ENCODE measurements at places on chromosomes 2 and 18.
A peak's percentile ranks its signal among the peaks of the same experiment; 100 is the strongest.

GRCh38 chr2:53021828-53022227, 745.8 kb upstream of the CHAC2 start:
- no peak for DNase-seq

GRCh38 chr18:68623342-68623741, 91.6 kb downstream of the TMX3 start:
- peak; percentile 48 for DNase-seq

- no peak for DNase-seq
Measured at GRCh38 chr2:106664669-106665068, 177.5 kb downstream of the CD8B2 start.

DNA sequence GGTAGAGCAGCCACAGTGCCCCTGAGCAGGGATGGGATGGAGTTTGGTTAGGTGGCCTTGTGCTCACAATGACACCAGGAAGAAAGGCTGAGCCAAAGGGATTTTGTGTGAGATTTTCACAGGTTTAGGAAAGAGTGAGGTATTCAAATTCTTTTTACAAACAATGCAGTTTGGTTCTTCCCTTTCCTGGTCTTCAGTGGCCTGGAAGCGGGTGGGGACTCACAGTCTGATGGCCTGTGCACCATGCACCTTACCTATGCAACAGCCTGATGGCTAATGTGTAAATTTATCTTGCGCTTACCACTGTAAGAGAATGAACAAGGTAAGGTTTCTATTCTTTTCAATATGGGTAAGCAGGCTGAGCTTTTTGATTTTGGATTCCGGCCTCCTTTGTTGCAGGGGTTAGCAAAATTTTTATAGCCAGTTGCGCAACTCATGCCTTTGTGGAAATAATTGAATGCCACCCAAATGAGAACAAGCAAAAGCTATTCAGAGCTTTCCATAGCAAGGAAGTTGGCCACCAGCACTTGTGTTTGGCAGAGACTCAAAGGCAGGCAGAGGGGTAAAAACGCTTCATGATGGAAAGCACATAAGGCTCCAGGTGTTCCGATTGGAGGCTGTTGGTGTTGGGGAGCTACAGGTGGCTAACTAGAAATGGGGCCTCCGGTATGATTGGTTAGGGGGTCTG, 23.8 kb upstream of the IL1R2 start:
- DNase-seq, result peak; percentile 62

GRCh38 chr2:108079736-108080135, 93.4 kb downstream of the SLC5A7 start:
- DNase-seq, result no peak

- DNase-seq, result no peak
Measured at GRCh38 chr2:199163613-199164458, 293.9 kb downstream of the SATB2 start.

DNA sequence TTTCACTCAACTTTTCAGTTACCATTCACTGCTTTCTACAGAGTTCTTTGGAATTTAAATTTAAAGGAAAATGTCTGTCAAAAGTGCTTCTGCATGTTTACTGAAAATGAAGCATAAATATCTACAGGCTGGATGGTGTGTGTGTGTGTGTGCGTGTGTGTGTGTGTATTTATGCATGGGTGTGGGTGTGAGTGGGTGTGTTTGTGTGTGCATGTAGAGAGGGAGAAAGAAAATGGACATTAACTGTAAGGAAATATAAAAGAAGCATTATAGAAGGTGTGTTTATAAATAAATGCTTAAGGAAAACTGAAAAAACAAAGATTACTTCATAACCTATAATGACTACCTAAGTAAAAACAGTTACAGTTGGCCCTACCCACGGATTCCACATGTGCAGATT, 43.2 kb downstream of the FANCL start:
- no peak for DNase-seq
